ENCODE measurements at places on chromosomes 16 and 17.

GRCh38 chr17:6755731-6756184 is at the start of gene XAF1:
TSS of gene XAF1 (plus strand) at chr17:6756046. CDS start at chr17:6756079, 33 bp downstream.
- DNase-seq, result peak; percentile 63

- no peak for DNase-seq
These were observed 51.5 kb downstream of the LDHD start for GRCh38 chr16:75065149-75065505.

GRCh38 chr16:17435318-17435717 is 35.4 kb downstream of the XYLT1 start:
- no peak for DNase-seq

- DNase-seq, result no peak
These were observed 71.1 kb downstream of the METRNL start for GRCh38 chr17:83150369-83151055.

DNA sequence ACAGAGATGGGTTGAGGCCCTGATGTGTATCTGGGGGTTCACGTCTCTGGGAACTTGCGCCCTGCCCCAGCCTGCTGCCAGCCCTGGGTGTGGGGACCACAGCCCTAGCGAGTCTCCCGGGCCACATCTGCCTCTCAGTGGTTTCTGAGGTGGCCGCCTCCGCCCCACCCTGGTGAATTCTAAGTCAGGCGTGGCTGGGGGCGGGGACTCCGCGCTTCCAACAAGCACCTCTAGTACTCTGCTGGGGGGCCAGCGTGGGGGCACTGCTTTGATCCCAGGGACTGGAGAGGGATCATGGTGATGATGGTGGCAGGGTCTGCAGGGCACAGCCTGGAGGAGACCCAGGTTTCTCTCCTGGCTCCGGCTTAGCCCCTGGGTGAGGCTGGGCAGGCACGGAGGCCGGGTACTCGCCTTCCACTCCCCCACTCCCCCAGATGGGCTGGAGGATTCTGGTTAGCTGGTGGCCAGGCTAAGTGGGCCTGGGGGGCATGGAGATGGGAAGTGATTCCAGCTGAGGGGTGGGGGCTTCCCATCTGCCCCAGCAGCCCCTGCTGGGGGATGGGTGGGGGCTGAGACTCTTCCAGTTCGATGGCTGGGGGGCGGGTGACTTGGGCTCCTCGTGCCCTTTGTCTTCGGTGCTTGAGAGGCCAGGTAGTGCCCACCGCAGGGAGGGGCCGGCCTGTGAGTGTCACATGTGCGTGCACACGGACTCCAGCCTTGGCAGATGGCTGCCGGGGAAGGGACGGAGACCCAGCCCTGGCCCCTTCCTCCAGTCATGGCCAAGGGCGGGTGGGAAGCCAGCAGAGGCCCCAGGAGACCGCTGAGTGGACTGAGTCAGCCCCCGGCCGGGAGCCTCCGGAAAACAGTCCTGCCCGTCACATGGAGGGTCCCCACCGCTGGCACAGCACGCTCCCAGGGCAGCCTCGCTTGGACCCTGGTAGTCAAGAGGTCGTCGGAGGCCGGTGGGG is 3.9 kb downstream of the GLIS2 start:
- DNase-seq, result no peak

DNA sequence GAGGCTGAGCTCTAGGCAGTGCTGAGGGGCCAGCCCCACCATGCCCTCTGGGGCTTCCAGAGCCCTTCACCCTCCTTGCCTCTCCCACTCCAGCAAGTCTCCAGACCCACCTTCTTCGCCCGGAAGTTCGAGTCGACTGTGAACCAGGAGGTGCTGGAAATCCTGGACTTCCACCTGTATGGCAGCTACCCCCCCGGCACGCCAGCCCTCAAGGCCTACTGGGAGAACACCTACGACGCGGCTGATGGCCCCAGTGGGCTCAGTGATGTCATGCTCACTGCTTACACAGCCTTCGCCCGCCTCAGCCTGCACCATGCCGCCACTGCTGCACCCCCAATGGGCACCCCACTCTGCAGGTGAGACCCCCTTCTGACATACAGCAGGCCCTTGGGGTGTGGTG is 10.5 kb downstream of the XYLT2 start:
- DNase-seq, result no peak

GRCh38 chr16:15539197-15539596 is 103.8 kb downstream of the MARF1 start:
- DNase-seq, result no peak

DNA sequence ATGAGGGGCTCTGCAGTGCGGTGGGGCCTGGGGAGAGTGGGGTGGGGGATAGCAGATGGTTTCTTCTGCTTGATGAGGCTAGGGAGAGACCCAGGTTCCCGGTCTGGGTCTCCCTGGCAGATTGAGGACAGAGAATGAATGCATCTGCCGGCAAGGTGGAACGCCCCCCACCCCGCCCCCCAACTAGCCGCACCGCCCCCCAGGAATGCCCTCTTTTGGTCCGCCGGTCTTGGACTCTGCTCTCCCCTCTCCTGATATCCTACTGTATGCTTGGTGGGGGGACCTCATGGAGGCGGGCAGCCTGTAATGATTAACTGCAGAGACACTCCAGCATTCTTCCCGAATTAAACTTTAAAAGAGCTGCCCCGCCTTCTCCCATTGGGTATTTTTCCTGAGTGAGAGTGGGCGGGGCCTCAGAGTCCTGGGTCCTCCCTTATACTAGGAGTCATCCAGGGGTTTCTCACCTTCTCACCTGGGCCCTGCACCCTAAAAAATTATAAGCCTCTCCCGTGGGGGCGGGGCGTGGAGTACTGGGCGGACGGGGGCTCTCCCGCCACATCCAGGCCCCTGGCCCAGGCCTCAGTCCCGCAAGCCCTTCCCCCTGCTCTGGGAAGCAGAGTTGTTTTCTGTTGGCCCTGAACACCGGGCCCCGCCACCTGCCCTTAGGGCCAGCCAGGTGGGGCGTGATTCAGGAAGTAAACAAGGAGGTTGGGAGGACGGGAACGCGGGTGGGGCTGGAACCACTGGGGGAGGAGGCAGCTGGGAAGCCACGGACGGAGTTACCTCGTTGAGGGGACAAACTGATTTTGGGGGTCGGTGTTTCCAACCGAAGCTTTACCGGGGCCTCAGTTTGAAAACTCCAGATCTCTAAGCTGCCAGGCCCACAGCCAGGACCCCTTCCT is 1.5 kb downstream of the GRB7 start:
- peak; percentile 12 for DNase-seq

- DNase-seq, result no peak
These were observed 4.7 kb upstream of the ADAP2 start for GRCh38 chr17:30917050-30917449.

GRCh38 chr16:2520784-2521531 is 787 bp downstream of the AMDHD2 start:
- no peak for DNase-seq

GRCh38 chr16:86951831-86952598 is 365.2 kb downstream of the C16orf95 start:
- DNase-seq, result peak; percentile 93

GRCh38 chr16:381789-382717 is at the start of gene PGAP6:
TSS of gene PGAP6 (minus strand) at chr16:381978. CDS start at chr16:381821, 157 bp downstream.
- DNase-seq, result peak; percentile 53

- DNase-seq, result no peak
These were observed 203.7 kb downstream of the PHKB start for GRCh38 chr16:47664653-47665325.

- no peak for DNase-seq
These were observed 16.1 kb upstream of the ADAMTS18 start for GRCh38 chr16:77450790-77451487.

GRCh38 chr16:57616876-57617275 is 11.6 kb upstream of the ADGRG1 start:
- no peak for DNase-seq

DNA sequence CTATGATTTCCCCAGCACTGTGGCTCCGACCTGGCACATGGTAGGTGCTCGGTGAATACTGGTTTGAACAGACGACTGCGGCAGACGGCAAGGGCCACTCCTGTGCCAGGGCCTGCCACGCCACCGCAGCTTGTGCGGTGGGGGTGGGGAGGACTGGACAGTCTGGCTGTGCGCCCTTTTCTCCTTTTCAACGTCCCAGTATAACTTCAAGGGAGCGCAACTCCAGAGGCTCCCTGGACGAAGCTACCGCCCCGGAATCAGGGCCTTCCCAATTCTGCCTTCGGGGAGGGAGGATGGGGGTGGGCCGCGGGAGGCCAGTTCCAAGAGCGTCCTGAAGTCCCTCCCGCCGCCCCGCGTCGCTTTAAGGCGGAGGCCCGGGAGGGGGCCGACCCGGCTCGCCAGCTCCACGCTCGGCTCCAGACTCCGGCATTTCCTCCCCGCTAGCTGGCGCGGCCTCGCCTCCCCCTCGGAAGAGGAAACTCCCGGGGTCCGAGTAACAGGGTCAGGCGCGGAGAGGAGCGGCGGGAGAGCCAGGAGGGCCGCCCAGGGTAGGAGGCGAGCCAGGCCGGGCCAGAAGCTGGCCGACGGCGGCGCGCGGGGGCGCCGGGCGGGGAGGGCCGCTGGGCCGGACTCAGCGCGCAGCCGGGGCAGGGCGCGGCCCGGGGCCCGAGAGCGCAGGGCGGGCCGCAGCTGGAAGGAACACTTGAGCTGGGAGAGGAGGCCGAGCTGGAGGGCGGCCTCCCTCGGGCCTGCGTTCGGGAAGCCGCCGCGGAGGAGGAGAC is at the start of gene ITPRIPL2:
Gene ITPRIPL2 (plus strand): TSS at position 388 of the 782 bp plus-strand sequence. CDS start 498 bp downstream, outside the sequence.
- DNase-seq, result peak; percentile 94

DNA sequence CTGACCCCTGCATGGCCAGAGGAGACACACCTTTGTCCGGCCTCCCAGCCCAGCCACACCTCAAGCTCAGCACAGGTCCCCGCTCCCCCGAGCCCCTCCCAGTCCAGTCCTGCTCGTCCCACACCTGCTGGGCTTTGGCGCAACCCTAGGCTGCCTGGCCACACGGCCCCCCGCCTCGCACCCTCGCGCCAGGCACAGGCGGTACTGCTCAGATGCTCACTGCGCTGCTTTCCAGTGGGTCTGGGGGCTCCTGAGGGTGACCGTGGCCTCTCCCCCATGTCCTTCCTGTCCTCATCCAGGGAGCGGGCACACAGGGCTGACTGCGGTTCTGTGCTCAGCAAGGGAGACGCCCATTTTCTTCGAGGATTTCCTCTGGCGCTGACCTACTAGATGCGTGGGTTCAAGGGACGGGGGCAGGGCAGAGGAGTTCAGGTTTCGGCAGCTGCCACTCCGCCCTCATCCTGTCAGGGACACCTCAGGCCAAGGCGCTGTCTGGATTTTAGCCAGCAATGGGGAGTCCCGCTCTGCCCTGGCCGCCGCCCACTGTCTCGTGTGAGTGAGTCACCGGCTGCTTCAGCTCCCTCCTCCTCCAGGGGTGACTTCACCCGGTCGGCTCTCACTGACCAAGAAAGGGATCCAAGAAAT is 118.0 kb upstream of the ZNF469 start:
- DNase-seq, result peak; percentile 85

- DNase-seq, result no peak
These were observed 46.5 kb downstream of the GAS7 start for GRCh38 chr17:10151667-10152496.

DNA sequence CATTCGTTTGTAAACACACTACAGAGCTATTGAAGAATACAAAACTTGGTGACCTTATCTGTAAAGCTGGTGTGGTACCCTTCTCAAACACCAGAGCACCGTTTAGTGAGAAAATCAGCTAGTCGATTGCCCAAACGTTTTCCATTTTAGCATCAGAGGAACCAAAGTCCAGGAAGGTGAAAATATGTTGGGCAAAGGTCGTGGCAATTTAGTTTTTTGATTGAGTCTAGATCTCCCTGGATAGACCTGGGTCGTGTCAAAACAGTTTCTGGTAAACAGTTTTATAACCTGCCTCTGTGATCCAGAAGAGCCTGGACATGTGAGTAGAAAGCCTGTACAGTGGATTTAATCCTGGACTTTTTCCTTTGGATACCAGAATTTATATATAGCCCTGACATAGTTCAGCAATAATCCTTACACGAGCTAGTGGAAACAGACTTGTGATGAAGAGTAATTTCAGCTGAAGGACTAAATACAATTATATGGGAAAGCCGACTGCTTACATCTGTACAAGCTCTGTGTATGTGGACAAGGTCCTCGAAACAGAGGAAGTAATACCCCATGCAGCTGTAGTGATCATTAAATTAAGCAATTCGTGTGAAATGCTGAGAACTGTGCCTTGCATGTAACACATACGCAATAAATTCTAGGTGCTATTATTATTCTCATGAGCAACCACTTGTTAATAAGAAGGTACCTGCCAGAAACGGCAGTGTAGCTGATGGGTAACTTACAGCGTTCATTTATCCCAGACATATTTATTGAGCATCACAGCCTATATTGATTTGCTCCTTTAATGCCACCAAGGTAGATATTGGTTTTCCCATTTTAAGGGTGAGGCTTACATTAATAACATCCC is 72.5 kb downstream of the MAP2K6 start:
- no peak for DNase-seq

- no peak for DNase-seq
These were observed 11.5 kb downstream of the UBE2G1 start for GRCh38 chr17:4354862-4355514.

DNA sequence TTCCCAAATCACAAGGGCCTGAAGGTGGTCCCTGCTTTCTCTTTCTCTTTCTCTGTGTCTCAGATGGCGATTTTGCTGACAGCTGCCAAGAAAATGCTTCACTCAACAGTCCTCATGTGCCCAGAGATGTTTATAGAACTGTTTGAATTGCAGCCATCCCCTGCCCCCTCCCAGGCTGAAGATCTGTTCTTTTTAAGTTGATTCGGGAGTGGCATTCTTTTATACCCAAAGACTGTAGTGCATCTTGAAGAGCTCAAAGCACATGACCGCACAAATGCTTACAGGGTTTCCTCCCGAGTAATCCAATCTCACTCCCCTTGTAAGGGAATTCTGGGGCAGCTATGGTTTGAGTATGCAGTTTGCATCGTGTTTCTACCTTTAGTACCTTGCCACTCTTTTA is 75.7 kb downstream of the SEC14L1 start:
- no peak for DNase-seq

DNA sequence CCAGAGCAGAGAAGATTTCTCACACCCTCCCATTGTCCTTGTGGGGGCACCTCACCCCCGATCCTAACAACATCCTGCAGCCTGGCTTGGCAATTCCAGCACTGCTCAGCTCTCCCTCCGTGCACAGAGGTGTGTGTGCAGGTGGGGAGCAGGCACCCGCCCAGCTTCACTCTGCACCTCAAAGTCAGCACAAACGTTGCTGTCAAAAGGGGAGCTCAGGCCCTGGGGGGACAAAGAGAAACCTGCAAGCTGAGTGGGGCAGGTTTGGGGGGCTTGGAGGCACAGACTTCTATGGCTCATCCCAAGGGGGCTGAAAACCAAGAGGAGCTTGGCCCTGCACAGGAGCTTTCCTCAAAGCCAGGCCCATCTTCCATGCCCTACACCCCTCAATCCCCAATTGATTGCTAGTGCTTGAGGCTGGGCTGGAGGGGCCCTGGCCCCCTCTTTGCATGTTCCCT is 231.9 kb upstream of the TNRC6C start:
- no peak for DNase-seq

- DNase-seq, result no peak
These were observed 238.7 kb downstream of the HAPSTR1 start for GRCh38 chr16:9330095-9330494.

- no peak for DNase-seq
These were observed 225.0 kb upstream of the SALL1 start for GRCh38 chr16:51376080-51376479.

Measured in AG10803 (cell line).